ENCODE measurements at places on chromosomes 11 and 22.
A peak's percentile ranks its signal among the peaks of the same experiment; 100 is the strongest.

GRCh38 chr22:30044369-30044768, 35.9 kb upstream of the HORMAD2 start:
- no peak for DNase-seq
- no peaks in the 10 kb centered on the region for H3K36me3 ChIP-seq
- H3K27me3 ChIP-seq: no peaks in the 10 kb centered on the region
- H3K27ac ChIP-seq: no peak overlapping the region

- peak overlapping the region; percentile 100 for H3K4me3 ChIP-seq
- no peak for DNase-seq
- H3K27me3 ChIP-seq: no peaks in the 10 kb centered on the region
- H3K4me1 ChIP-seq: peaks cover 2% of the 10 kb centered on the region
- peaks cover 12% of the 10 kb centered on the region for H3K36me3 ChIP-seq
These were observed 739 bp downstream of the ZMAT5 start for GRCh38 chr22:29765905-29766631.

DNA sequence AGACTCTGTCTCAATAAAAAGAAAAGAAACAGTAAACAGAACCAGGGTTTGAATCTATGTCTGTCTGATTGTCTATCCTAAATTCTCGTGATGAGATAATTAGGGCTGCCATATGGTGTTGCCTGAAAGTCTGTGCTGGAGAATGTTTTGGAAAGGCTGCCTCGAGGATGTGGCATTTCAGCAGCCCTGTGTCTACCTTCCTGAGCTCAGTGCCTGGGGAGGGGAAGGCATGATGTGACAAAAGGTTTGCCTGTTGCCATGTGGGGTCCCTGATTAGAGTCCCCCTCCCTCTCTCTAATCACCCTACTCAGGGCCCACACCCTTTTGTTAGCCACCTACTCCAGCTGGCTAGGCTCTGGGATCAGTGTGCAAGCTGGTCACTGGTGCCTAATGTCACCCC, 15.2 kb downstream of the CD82 start:
- H3K27ac ChIP-seq: no peak overlapping the region
- no peak overlapping the region for H3K4me3 ChIP-seq
- no peaks in the 10 kb centered on the region for H3K27me3 ChIP-seq
- no peaks in the 10 kb centered on the region for H3K36me3 ChIP-seq
- DNase-seq: no peak

- no peaks in the 10 kb centered on the region for H3K4me1 ChIP-seq
- no peak overlapping the region for H3K27ac ChIP-seq
- H3K36me3 ChIP-seq: no peaks in the 10 kb centered on the region
- no peak overlapping the region for H3K4me3 ChIP-seq
- DNase-seq: no peak
- no peaks in the 10 kb centered on the region for H3K27me3 ChIP-seq
These were observed 553 bp downstream of the CD3D start for GRCh38 chr11:118341815-118342489.

DNA sequence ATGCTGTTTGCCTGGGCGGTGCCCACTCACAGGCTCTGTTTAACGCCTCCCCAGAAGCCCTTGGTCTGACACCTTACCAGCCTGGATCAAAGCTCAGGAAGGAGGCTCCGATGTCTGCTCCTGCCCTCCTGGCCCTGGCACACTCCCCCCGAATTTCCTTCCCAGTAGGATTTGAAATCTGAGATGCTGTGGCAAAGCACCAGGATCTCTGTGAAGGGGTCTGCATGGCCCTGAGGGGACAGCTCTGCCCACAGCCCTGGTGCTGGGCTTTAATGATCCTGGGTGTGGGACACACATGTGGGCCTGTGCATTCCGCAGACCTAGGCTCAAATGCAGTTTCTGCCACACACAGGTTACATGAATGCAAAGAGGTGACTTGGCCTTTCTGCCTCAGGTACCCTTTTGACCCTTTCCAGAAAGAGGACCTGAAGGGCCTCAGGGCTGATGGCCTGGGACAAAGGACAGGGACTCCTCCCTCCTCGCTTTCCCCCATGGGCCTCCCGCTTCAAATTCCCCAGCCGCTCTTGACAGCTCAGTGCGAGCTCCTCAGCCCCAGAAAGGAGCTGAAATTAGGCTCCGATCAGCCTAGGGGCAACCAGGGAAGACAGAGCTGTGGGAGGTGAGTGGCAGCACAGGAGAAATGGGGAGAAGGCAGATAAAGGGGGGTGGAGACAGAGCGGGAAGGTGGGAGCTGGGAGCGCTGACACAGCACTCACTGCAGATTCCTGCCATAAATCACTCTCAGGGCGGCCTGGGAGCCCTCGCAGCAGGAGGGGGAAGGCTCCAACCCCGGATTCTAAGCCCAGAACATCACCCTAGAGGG, 41.3 kb downstream of the TRIM29 start:
- no peaks in the 10 kb centered on the region for H3K36me3 ChIP-seq
- H3K4me1 ChIP-seq: peaks cover 2% of the 10 kb centered on the region

Measured in H9 (cell line).